ENCODE measurements at places on chromosomes 13 and 19.

GRCh38 chr19:30682146-30682998, 310.2 kb downstream of the ZNF536 start:
- no peak for DNase-seq

- DNase-seq: no peak
Observed at GRCh38 chr13:80529734-80530133, 188.8 kb upstream of the SPRY2 start.

GRCh38 chr13:75506018-75506417, 24.0 kb upstream of the TBC1D4 start:
- DNase-seq: no peak

DNA sequence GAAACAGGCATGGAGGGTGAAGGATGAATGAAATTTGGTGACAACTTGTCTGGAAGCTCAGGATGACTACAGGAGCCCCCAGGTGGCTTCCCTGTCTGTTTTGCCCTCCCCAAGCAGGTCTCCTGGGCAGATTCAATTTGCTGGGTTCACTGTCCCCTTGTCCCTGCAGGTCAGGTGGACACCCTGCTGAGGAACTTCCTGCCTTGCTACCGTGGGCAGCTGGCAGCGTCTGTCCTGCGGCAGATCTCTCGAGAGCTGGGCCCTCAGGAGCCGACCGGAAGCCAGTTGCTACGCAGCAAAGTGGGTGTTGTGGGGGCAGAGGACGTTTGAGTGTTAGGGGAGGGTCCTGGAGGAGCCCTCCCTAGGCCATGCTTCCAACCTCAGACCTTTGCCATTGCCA, 19.1 kb downstream of the PGLS start:
- no peak for DNase-seq

- DNase-seq: no peak
Observed at GRCh38 chr13:57631596-57632275, at the start of gene PCDH17. TSS of gene PCDH17 (plus strand) at chr13:57631744. CDS start at chr13:57632547, 803 bp downstream.

GRCh38 chr13:105365021-105365550, 1170.4 kb downstream of the EFNB2 start:
- no peak for DNase-seq

DNA sequence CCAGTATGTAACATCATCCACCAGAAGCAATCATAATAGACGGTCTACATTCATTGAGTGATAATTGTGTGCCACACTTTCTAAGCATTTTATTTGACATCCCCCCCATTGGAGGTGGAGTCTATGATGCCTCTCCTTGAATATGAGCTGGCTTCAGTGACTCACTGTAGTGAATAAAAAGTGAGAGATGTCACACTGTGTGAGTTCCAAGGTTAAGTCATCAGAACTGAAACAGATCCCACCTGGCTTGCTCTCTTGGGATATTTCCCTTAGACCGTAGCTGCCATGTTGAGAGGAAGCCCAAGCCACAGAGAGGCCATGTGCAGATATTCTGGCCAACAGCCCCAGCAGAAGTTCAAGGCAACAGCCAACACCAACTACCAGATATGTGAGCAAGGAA, 12.6 kb downstream of the RTBDN start:
- DNase-seq: no peak

DNA sequence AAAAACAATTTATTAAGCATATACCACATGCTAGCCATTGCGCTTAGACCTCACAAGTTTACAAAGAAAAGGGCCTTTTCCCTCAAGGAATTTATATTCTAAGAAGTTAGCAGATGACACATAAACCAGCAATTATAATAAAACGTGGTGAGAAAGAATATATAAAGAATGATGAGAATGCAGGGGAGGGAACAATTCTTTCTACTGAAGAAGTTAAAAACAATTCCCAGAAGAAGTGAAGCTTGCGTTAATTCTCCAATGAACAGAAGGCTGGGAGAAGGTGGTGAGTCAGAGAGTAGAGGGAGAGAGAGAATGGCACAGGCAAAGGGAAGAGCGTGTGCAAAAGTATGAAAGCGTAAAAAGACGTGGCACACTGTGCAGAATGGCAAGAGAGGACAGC, 69.5 kb upstream of the ZDHHC20 start:
- no peak for DNase-seq
